ENCODE measurements at places on chromosomes 2 and 18.

- DNase-seq, result peak; percentile 96
Measured at GRCh38 chr18:23998820-23999219, 15.7 kb upstream of the TTC39C start.

DNA sequence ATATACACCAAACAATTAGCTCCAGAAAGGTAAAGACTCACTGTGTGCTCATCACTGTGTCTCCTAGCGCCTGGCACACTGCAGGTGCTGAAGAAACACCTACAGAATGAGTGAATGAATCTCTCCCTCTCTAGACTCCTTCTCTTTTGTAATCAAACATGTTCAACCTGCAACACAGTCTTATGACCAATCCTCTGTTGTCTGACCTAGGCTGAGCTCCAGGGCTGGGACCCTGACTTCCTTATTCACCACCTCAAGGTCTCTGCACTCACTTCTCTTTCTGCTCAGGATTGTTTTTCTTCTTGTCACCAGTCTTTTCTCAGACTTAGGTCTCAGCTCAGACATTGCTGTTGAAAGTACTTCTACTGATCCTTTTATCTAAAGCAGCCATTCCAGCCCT, 9.8 kb downstream of the CKAP2L start:
- DNase-seq, result no peak

GRCh38 chr2:186977433-186978045, 128.6 kb upstream of the ZSWIM2 start:
- DNase-seq, result no peak

DNA sequence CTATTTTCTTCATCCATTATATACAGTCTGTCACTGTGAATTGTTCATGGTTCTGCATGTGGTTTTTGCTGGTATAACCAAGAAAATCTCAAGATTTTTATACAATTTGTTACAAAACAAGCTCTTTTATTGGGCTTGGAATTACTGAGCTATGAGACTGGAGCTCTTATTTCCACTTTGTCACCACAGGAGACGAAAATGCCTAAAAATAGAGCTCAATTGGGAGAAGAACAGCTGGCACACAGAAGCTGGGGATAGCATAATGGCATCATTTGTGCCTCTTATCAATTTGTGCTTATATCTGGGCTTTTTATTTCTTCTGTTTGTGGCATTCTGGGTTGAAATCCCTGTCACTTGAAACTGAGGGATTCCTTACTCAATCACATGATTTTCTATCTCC, 219.1 kb downstream of the CALCRL start:
- no peak for DNase-seq

DNA sequence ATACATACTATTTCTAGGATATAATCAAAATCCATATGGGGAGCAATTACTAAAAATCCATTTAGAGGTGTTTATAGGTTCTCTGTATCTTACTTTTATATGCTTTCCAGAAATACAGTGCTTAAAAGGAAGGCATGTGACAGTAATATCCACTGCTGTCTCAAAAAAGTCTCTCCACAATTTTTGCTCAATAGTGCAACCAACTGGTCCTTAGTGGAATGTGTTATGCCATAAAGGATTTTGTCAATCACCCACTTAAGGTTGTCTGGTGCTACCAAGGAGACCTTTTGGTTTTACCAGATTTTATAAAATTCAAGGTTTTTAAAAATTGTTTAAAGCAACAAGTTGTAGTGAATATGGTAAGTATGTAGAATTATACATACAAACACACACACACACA, 328.5 kb upstream of the DSEL start:
- DNase-seq, result no peak

DNA sequence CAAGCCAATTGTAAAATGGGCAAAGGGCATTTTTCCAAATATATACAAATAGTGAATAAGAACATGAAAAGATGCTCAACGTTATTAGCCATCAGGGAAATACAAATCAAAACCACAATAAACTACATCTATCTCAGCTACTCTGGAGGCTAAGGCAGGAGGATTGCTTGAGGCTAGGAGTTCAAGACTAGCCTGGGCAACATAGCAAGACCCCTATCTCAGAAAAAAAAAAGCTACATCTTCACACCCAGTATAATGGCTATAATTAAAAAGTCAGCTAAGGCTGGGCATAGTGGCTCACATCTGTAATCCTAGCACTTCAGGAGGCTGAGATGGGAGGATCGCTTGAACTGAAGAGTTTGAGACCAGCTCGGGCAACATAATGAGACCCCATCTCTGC, 12.6 kb upstream of the NCL start:
- no peak for DNase-seq

- no peak for DNase-seq
Measured at GRCh38 chr2:46943881-46944798, 28.5 kb upstream of the MCFD2 start.

GRCh38 chr18:48217258-48218250, 191.6 kb downstream of the ZBTB7C start:
- DNase-seq, result no peak

DNA sequence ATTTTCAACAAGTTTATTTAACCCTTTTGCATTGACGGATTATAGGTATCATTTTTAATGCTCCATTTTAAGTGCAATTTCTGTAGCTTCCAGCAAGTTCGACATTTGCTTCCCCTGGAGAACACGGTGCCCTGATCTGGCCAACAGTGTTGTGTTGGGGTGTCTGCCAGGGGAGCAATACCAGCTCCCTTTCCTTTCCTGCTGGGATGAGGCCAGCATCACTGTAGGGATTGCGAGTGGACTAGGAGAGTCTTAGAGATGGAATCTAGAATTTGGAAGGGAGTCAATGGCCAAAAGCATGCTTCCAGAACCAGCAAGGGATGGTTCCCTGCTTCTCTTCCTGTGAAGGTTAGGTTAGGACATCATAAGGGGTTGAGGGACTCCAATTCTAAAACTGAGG, 135.2 kb downstream of the RTN4 start:
- DNase-seq, result no peak

DNA sequence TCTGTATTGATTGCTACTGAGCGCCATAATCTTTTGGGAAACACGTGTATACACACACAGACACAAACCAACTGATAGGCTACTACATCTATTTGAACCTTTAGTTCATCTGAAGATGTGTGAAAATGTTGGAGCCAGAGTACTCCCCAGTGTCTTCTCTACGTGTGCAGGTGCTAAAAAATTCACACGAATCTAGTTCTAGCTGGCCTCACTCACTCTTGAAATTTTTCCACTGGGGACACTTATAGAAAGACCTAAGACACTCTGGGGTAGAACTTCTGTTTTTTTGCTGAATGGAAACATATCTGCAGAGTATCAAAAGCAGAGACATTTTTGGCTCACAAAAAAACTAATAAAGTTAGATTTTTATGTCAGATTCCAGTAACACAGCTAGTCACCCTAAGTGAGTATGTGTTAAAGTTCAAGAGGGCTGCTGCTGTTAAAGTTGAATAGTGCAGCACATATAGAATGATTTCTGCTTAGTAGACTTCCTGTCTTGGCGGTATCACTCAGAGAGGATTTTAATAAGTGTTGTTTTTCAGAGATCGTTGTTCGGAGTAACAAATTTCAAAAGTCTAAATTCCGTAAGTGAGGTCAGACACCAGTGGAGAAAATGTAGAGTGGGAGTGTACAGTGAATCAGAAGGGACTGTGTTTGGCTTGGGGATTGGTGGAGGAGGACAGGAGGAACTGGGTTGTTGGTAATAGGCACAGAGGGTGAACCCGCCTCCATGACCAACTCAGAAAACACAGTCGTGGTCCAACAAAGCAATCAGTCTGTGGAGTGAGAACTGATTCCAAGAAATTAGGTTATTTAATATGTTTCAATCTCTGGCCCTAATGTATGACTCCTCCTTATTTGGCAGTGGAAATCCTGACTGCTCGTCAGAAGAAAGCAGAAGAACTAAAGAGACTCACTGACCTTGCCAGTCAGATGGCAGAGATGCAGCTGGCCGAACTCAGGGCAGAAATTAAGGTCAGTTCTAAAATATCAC, 43.1 kb downstream of the KCTD18 start:
- no peak for DNase-seq

GRCh38 chr2:122565364-122565763, 809.9 kb downstream of the TSN start:
- no peak for DNase-seq

GRCh38 chr2:111005307-111005706, 115.4 kb upstream of the BCL2L11 start:
- no peak for DNase-seq

DNA sequence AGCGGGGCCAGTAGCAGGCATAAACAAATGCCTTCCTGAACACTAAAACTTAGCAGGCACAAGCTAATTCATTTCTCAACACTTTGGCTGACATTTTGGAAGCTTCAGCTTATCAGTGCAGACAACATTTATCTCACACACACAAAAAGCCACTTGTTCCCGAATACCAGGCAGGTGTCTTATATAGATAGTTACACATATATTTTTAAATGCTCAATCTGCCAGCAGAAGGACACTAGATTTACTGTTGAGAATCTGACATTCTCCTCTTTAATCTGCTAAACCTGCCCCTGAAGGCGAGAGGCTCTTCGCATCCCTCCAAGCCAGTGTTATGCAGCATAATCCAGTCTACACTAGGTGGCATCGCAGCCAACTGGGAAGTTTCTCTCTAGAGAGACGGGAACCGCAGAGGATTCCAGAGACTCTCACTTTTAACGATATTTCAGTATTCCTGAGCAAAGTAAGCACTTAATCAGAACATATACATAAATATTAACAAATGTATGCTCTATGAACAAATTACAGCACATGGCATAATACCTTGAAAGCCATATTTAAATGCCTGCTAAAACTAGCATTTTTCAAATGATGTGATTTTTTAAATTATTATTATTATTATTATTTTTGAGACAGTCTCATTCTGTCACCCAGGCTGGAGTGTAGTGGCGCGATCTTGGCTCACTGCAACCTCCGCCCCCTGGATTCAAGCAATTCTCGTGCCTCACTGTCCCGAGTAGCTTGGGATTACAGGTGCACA, 90.2 kb upstream of the SCG2 start:
- DNase-seq, result no peak

DNA sequence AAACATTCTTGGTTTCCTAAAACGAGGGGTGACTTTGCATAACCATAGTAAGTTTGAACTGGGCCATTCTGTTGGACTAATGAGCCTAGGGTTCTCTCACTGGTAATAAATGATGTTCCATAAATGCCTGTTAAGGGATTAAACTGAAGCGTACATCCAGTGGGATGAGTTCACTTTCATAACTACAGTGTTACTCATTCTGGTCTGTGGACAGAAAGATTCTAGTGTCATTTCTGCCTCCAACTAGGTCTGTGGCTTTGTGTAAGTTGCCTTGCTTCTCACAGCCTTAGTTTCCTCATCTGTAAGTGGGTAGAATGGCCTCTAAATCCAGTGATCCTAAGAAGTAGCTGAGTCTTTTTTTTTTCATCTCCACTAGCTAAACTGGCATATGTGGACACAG, 1860.6 kb upstream of the PIK3C3 start:
- no peak for DNase-seq

DNA sequence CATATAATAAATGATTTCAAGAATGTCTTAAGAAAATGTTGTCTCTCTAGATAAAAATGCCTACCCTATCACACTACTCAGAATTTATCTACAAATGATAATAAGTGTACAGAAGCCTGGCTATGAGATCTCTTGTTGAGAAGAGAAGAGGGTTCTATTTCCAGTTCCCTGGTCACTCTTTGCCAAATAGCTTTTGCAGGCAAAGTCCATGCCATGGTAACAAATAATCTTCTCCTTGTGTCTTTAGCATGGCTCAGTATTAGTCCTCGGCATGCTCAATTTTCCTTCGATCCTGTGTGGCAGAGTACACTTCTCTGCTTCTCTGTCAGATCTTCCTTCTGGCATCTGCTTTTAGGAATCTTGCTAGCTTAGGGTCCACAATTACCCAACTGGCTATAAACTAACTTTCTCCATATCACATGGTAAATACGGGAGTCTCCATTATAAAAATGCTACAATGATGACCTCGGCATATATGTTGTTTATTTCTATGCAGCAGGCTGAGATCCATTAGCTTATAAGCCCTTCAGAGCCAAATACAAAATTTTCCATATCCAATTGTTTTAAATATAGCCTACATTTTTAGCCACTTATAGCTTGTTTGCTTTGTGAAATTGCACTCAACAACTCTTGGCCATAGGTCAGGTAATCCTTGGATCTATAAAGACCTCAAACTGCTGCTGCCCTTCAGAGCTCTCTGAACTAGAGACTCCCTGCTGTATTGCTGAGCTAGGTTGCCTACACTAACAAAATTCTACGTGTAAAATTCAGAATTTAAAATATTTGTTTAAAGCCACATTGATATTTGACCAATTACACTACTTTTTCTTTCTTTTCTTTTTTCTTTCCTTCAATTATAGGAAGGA, 157.5 kb downstream of the FSIP2 start:
- no peak for DNase-seq

DNA sequence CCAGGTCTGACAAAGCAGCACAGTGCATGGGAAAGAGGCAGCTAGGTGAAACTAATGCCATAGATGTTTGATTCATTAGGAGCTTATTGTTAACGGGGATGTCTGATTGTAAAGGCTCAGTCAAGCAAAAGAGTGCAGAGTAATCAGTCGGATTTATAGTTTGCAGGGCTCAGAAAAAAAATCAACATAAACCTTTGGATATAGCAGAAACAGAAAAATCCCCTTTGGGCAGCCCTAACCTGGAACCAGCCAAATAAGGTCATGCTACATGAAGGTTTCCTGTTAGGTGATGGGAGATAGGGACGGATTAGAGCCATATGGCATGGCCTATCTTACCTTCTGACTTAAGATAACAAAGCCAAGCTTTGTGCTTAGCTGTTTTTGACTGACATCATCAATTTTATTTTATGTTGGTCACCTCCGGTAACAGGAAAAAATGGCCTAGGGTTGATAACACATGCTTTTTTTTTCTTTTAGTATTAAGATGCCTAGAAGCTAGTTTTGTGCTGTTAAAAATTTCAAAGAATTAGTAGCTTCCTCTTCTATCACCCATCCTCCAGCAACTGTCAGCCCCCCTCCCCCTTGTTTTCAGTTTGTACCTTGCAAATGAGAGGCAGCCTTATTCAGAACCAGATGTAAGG, 60.7 kb upstream of the ZEB2 start:
- no peak for DNase-seq

GRCh38 chr2:1047485-1047884, 96.8 kb downstream of the SNTG2 start:
- DNase-seq, result no peak

Measured in NCI-H1105 (cell line).